Stimulated activated CD4-positive, alpha-beta T cell treated with anti-CD3 and anti-CD28 coated beads, Interleukin-12 subunit alpha, Interleukin-12 subunit beta, amount 100 ng/mL, for 24 hours (primary cell): ENCODE measurements at places on chromosomes 16 and 17.

DNA sequence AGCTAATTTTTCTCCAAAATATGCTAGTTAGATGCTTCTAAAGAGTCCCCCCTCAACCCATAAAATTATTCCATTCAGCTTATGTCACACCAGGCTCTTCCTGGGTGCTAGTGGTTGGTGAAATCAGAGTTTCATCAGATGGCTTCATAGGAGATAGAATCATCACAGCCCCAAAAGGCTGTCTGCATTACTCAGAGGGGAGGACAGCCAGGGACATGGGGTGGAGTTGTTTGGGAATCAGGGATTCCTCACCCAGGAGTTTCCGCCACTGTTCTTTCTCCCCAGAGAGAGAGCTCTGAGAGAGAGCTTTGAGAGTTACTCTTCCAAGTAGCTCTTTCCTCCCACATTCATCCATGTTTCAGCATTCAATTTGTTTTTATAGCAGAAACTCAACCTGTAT lies 288 bp upstream of the KRT34 start:
- DNase-seq: no peak

DNA sequence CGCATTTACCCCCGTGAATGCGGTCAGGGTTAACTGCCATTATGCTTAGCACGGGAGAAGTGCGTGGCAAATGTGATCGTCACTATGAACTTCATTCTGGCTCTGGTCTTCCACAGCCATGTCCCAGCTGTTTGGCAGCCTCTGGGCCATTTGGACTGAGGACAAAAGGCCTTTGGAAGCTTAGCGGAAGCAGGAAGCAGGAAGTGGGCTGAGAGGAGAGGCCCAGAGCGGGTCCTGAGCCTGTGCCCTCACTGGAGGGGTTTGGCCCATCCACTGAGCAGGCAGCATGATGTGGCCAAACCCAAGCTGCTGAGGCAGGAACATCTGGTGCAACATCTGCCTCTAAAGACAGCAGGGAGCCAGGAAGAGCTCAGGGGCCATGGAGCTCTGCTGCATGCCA lies 345.9 kb downstream of the C16orf95 start:
- DNase-seq: no peak

DNA sequence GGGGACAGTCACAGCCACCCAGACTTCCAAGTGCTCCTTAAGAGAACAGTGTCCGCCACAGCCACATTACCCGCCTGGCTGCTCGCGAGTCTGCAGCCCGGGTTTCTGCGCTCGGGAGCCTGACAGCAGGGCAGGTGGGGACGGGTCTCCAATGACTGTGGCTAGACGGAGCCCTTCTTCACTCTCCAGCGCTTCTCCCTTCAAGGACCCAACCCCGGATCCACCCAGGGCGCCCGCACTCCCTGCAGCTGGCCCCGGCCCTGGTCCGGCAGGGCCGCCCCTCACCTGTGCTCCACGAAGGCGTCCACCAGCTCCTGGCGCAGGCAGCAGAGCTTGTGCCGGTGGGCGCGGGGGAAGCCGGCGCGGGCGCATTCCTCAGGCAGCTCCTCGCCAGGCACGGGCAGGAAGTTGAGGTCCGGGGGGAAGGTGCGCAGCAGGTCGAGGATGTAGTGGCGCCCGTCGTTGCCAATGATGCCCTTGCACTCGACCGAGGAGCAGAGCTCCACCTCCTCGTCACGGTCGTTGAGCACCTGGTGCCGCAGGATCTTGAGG lies 13.9 kb downstream of the CLUH start:
- DNase-seq: no peak

- DNase-seq: no peak
Observed at GRCh38 chr16:89845417-89845816, 17.1 kb downstream of the SPIRE2 start.

DNA sequence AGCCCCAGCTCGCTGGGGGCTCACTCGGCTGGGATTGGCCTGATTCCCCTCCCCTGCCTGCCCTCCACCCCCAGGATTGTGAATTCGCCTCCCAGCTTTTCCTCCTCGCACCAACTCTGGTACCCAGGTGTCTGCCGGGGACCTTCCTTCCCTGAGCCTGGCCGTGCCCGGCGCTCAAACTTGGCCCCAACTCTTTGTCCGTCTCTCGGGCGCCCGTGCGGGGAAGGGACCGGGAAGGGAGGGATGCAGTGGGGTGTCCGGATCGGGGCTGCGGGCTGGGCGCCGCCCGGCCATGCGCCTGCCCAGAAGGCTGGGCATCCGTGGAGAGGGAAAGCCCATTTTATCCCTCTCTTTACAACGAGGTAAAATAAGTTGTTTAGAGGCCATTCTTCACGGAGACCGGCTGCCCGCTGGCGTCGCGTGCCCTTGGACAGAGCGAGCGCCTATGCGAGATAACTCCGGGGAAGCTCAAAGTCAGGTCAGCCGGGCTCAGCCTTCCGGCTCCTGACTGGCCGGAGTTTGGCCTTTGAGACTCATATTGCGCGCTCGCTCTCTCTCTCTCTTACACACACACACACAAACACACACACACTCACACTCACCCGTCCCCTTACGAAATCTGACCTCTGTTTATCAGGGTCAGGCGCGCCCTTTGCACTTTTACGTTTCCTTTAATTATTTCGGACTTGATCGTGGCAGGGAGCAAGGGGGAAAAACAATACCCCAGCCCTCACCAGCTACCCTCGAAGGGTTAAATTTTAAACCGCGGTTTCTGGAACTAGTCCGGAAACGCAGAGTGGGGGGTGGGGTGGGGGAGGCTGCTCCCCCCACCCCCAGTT lies 774 bp upstream of the MAF start:
- no peak for DNase-seq

- no peak for DNase-seq
Observed at GRCh38 chr17:951325-952132, 28.0 kb downstream of the NXN start.

- DNase-seq: no peak
Observed at GRCh38 chr17:70104791-70105523, 29.9 kb downstream of the KCNJ16 start.

DNA sequence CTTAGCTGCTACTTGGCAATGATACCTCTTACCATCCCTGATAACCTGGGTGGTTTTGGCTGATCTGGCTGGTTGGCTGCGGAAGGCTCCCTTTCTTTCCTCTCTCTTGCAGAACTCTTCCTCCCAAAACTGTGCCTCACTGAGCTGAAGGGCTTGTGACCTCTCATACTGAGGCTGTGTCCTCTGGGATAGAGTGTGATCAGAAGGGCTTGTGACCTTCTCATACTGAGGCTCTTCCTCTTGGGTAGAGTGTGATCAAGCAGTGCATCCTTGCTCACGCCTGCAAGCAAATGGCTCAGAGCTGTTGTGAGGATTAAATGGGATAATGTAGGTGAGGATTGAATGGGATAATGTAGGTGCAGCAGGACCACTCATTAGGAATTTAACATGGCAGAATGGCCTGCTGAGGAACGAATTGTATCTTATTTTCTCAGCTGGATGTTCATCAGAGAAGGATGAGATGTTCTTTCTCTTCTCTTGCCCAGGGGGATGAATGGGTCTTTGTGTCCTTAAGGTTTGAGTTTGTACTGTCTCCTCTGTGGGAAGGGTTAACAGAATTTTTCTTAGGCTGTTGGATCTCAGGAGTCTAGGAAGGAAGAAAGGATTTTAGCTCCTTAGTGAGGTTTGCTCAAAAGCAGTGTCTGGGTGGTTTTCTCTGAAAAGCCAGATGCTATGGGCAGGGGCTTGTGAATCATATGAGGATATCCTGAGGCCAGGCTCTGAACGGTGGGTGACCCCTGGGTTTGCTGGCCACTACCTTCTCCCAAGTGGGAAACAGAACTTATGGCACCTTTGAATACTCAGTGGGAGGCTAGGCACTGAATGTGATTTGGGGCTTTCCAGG lies 130.0 kb upstream of the HS3ST2 start:
- no peak for DNase-seq

- DNase-seq: no peak
Observed at GRCh38 chr16:86509759-86510464, 415 bp upstream of the FOXF1 start.

DNA sequence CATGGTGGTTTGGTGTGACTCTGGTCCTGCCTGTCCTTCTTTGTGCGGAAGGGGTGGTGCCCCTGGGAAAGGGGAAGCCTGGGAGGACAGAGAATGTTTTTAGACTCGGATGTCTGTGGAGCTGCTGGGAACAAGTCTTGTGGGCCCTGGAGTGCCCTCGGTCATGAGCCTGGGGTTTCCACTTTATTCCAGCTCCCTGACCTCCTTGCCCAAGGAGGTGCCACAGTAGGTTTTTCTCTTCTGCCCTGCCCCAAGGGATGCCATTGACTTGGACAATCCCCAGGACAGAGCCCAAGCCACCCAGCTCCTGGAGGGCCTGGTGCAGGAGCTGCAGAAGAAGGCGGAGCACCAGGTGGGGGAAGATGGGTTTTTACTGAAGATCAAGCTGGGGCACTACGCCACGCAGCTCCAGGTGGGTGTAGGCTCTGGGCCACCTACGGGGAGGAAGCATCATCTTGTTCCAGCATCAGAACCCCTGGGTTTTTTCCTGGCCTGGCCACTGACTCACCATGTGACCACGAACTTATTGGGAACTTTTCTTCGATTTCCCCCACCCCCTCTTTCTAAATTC lies 1.4 kb downstream of the STAT5A start:
- DNase-seq: peak; percentile 44

- no peak for DNase-seq
Observed at GRCh38 chr17:75854101-75854748, 910 bp downstream of the WBP2 start.

- no peak for DNase-seq
Observed at GRCh38 chr17:68750208-68750562, 149.0 kb upstream of the FAM20A start.

- DNase-seq: no peak
Observed at GRCh38 chr17:59884861-59885260, 7.9 kb downstream of the TUBD1 start.

- no peak for DNase-seq
Observed at GRCh38 chr16:46973996-46974324, 486 bp upstream of the DNAJA2 start.

DNA sequence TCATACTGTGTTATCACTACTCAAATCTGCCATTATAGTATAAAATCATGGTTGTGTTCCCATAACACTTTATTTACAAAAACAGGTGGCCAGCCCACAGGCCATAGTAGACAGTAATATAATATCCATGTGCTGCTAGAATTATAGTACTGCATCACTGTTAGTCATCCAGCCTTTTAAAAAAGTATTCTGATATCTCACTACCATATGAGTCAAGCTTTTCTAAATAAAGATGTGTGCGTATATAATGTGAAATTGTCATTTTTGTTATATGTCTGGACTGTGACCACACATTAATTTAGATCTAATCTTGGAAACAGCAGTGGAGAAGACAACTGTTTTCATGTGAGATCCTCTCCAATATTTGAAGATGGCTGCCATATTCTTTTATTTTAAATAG lies 1049.1 kb upstream of the GOT2 start:
- no peak for DNase-seq

DNA sequence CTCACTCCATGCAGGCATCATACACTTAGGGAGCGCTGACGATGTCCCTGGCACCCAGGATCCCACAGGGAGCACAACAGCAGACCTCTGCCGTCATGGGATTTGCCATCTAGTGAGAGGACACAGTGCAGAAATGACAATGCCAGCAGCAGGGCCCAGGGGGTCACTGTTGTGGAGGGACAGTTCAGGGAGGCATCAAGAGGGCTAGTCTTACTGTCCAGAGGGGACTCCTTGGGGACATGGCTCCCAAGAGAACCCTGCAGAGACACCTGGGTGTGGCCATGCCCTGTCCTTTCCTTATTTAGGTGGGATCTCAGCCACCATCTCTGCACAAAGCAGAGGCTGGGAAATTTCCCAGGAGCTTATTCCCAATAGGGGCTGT lies 73.7 kb downstream of the CRISPLD2 start:
- no peak for DNase-seq

DNA sequence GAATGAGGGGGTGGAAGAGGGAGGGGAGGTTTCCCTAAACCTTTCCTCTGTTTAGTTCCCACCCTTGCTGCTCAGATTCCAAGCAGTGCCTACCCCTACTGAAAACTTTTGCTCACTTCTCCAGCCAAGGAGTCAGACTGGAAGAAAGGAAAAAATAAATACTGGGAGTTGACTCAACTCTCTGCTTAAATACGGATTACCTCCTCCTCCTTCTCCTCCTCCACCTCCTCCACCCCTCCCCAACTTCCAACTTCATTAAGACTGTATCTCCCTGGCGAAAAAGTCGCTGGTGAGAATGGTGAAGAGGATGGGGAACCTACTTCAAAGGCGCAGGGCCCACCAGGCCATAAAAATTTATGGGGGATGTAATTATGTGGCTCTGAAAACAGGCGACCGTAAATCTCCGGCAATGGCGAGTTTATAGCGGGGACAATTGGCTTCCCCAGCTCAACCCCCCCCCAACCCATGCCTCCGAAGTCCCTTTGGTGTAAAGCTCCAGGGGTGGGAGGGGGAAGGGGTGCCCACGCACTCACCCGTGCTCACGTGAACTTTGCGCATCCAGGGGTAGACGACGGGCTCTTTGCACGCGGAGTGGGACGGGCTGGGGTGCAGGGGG lies 712 bp downstream of the HOXB4 start:
- DNase-seq: no peak

DNA sequence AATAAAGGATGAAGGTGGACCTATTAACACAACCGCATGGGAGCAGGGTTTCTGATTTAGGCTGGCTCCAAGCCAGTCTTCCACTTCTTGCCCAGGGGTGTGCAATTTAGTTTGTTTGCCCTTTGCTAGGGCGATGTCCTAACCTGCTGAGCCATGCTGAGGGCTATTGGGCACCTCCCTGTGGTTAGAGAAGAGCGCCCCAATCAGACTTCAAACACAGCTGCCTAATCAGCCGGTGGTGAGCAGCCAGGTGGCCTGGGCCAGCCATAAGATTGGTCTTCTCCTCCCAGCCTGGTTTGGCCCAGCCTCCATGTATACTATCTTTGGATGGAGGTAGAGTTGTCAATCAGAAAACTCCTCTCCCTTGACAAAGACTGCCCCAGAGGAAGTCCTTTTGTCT lies 15.7 kb downstream of the TMEM94 start:
- DNase-seq: no peak

DNA sequence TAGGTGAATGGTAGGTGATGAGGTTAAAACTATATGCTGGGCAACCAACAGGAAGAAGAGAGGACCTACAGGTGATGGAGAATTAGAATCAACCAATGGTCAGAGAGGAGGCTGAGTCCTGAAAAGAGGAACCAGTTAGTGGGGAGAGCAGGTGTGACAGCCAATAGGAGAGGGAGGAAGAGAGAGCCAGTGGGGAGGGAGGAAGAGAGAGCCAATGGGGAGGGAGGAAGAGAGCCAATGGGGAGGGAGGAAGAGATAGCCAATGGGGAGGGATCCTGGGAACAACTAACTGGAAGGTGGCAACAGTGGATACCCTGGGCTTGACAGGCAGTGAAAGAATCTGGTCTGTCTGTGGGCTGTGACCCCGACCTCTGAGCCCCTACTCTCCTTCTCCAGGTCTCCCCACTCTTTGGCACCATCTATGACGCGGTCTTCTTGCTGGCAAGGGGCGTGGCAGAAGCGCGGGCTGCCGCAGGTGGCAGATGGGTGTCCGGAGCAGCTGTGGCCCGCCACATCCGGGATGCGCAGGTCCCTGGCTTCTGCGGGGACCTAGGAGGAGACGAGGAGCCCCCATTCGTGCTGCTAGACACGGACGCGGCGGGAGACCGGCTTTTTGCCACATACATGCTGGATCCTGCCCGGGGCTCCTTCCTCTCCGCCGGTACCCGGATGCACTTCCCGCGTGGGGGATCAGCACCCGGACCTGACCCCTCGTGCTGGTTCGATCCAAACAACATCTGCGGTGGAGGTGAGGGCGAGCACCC lies 3.7 kb downstream of the GUCY2D start:
- no peak for DNase-seq

GRCh38 chr16:10980813-10981212 lies 36.4 kb downstream of the CLEC16A start:
- DNase-seq: no peak

- no peak for DNase-seq
Observed at GRCh38 chr17:79628861-79629547, 18.2 kb upstream of the RBFOX3 start.
